ENCODE measurements at places on chromosomes 5 and 9.

DNA sequence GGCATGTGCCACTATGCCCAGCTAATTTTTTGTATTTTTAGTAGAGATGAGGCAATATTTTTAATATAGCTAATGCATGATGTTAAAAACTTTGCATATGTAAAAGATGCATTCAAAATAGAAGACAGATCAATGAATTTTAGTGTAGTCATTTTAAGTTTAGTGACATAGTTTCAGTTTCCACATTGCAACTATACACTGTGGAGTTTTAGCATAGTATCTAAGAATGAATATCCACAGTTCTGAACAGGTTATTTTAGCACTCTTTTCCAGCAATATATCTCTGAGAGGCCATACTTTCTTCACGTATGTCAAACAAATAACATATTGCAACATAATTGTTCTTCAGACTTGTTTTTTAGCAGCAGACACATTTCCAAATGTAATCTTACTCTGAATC, 39.3 kb downstream of the RAB24 start:
- no peak for DNase-seq

GRCh38 chr5:61229416-61229815, 67.1 kb upstream of the SMIM15 start:
- no peak for DNase-seq

DNA sequence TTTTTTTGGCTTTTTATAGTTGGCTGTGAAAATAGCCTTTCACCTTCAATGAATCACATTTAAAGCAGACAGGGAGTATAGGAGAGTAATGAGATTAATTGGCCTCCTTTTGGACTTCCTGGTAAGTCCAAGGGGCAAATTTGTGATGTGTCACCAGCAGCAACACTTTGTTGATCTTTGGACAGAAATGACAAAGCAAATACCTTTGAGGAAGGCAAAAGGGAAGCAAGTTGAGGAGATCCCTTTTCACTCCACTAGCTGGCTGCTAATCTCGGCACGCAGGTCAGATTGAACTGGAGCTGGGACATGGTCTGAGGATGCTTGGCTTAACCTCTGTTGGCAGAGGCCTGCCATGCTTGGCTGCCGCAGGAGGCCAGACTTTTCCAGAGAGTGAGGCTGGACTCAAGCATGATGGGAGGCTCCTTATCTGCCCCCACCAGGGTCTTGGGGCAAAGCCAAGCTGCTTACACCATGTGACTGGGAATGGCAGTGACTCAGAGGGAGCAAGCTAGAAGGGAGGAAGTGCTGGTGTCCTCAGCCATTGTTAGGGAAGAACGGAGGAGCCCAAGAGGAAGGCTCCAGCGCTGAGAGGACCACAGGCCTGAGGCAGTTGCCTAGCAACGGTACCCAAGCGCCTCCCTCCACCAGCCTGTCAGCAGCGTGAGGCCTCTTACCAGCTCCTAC, 174.5 kb upstream of the MAP1B start:
- DNase-seq = no peak

GRCh38 chr9:92004045-92004392, 54.0 kb upstream of the ROR2 start:
- DNase-seq = no peak

DNA sequence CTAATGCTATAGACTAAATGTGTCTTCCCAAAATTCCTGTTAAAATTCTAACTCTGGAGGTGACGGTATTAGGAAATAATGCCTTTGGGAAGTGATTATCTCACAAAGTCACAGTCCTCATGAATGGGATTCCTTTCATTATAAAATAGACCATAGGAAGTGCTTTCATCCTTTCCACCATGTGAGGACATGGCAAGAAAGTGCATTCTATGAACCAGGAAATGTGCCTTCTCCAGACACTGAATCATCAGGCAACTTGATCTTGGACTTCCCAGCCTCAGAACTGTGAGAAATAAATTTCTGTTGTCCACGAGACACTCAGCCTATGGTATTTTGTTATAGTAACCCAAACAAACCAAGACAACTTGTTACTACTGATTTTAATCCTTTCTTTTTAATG, 582.4 kb upstream of the C9orf72 start:
- DNase-seq = no peak

- DNase-seq = no peak
Observed at GRCh38 chr5:112479418-112479817, 60.3 kb upstream of the EPB41L4A start.

Measured in activated CD8-positive, alpha-beta memory T cell treated with anti-CD3 and anti-CD28 coated beads for 24 hours (primary cell).